ENCODE measurements at places on chromosomes 4 and X. TPM values are rescaled to one million over a fixed set of nuclear protein-coding genes. Genes with fewer than 3 reads are reported as not detected.

Gene FAM47E
- 11.1 TPM for total RNA-seq

Gene TKTL2
- total RNA-seq: not detected

Gene POF1B
- total RNA-seq: 0.70 TPM

Gene TLR3
- total RNA-seq: 9.6 TPM

Gene WDR13
- total RNA-seq: 115 TPM

Gene RASSF6
- 5.3 TPM for total RNA-seq

Gene PCSK1N
- total RNA-seq: 38.5 TPM

Gene SHISA3
- total RNA-seq: 60.1 TPM

Gene SPANXB1
- total RNA-seq: not detected

Gene GC
- total RNA-seq: 1.6 TPM

Gene SSX2B
- 0.35 TPM for total RNA-seq

Gene TLR6
- 1.5 TPM for total RNA-seq

Gene IL21
- not detected for total RNA-seq

Gene CPZ
- total RNA-seq: 21.4 TPM

Gene PPARGC1A
- total RNA-seq: 73.4 TPM

Gene OPRPN
- not detected for total RNA-seq

Gene PLK4
- 16.9 TPM for total RNA-seq

Gene PNMA3
- total RNA-seq: 12.5 TPM

Gene PAGE4
- not detected for total RNA-seq

Gene IRS4
- total RNA-seq: 2.9 TPM

Gene HSPA4L
- total RNA-seq: 4.9 TPM

Gene TRIM60
- not detected for total RNA-seq

Gene NPY1R
- total RNA-seq: 26.4 TPM

Gene HNRNPDL
- 209 TPM for total RNA-seq

Gene PROM1
- 34.9 TPM for total RNA-seq

Gene DSPP
- total RNA-seq: not detected

Gene PRDM8
- total RNA-seq: 4.9 TPM

Gene SSX4B
- total RNA-seq: not detected

Gene BEND2
- not detected for total RNA-seq

Gene CXorf49B
- not detected for total RNA-seq

Gene EXOC1L
- total RNA-seq: not detected

Gene UGT2B17
- total RNA-seq: not detected

Gene RTL3
- 0.12 TPM for total RNA-seq

Gene ADGRG2
- total RNA-seq: 7.3 TPM

Gene CSAG2
- not detected for total RNA-seq

Gene MFSD8
- 34.3 TPM for total RNA-seq

Gene SRPX
- 22.0 TPM for total RNA-seq

Gene CTAG1B
- total RNA-seq: not detected

Gene TEX13A
- not detected for total RNA-seq

Gene C4orf36
- 1.3 TPM for total RNA-seq

Gene KCND1
- 2.7 TPM for total RNA-seq

Gene ARHGAP24
- 75.7 TPM for total RNA-seq

Gene SMC1A
- 17.9 TPM for total RNA-seq

Gene ATP1B4
- total RNA-seq: 31.2 TPM

Gene GBA3
- 13.3 TPM for total RNA-seq

Gene DCLK2
- 19.7 TPM for total RNA-seq

Gene ZAR1
- total RNA-seq: not detected

Gene NEUROG2
- not detected for total RNA-seq

Gene COL4A5
- 134 TPM for total RNA-seq

Gene YIPF7
- total RNA-seq: 0.53 TPM

Gene FHDC1
- total RNA-seq: 5.2 TPM

Gene CORIN
- total RNA-seq: 5.8 TPM

Gene RBMXL3
- not detected for total RNA-seq

Gene COL25A1
- 27.4 TPM for total RNA-seq

Gene FMR1NB
- total RNA-seq: not detected

Gene DCTD
- 70.7 TPM for total RNA-seq

Gene VCX
- not detected for total RNA-seq

Gene ENAM
- total RNA-seq: 4.8 TPM
